ENCODE measurements at places on chromosomes 5 and 9.

DNA sequence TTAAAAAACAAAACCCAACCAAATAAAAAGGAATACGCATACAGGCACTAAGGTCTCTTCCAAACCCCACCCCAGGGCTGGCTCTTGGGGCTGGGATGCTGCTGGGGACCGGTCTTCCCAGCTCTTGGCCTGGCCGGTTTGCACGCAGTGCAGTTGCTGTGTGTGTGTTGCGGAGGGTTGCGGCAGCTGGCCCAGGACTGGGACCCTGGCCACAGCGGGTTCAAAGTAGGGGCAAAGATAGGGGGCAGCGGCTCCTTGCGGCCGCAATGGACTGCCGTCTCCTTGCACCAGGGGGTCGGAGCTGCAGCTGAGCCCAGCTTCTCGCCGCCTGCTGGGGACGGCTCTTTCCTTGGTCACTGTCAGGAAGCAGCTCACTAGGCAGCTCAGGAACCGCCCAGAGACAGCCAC is 5.0 kb downstream of the DMRT3 start:
- DNase-seq = no peak

GRCh38 chr5:144183254-144183889 is 12.7 kb downstream of the KCTD16 start:
- peak; percentile 59 for DNase-seq

- no peak for DNase-seq
These were observed 29.4 kb downstream of the SYK start for GRCh38 chr9:90830977-90831376.

DNA sequence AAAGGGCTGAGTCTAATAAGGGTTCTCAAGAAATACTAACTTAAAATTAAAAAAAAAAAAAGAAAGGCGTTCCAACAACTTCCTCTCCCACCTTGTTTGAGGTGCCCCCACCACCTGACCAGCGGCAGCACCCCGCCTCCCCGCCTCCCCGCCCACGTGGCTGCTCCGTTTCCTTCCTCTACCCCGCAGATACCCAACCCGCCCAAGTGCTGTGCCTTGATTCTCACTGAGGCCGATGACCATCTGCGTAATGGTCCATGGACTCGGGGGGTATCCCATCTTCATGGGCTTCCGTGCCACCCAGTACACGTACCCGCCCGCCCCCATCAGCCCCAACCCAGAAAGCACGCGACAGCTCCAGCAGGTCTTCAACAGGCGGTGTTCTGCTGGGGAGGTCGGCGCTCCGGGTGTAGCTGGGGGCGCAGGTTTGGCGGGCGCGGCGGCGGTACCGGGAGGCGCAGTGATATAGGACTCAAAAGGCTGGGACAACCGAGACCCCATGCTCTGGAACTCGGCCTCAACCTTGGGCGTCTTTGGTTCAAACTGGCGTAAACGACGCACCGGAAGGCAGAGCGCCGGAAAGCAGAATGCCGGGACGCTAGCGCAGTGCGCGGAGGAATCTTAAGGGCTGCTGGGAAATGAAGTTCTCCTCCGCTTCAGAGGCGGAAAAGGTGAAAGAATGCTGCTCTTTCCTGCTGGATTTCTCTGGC is at the start of gene DMAC1:
DMAC1 (minus strand) TSS at position 545 of the 710 bp plus-strand sequence; CDS start at position 501, 44 bp downstream.
- peak; percentile 73 for DNase-seq

GRCh38 chr5:5042806-5043205 is 97.3 kb upstream of the ADAMTS16 start:
- no peak for DNase-seq

- DNase-seq = no peak
These were observed 80.4 kb downstream of the HMCN2 start for GRCh38 chr9:130345897-130346385.

GRCh38 chr9:124632077-124632621 is 125.0 kb upstream of the NR5A1 start:
- no peak for DNase-seq

DNA sequence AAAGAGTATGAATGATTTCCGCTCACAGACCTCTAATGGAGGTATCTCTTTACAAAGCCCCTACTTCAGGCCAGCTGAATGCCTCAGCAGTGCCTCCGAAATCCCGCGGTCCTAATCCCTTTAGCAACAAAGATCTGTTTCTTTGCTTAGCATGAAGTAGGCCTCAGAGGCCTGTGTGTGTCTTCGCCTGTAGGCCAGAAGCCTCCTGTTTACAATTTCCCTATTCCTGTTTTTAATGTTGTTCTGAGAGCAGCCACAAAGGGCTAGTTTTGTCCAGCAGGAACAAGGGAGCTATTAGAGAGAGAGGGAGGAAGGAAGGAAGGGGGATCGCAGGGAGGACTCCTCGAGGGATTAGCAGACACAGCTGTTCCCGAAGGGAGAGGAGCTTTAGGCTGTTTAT is 166.4 kb upstream of the SPRY4 start:
- no peak for DNase-seq

DNA sequence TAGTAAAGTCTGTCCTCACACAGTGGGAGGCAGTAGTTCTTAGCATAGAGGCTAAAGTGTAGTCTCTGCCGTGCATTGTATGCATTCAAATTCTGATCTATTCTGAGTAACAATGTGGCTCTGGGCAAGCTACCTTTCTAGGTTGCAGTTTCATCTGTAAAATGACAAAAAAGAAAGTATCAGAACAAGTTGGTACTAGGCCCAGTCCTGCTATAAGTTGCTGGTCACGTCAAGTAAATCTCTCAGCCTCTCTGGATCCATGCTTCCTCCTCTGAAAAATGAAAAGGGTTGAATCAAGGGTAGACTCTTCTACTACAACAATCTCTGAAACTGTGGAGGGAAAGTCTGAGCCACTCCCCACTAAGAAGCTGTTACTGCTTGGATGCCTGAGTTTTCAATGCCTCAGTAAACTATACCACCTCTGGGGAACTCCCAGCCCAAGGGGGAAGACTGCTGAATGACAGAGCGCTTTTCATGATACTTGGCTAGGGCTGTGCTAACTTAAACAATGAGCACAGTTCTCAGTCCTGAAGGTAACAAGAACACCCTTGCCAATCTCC is 34.5 kb upstream of the SPARC start:
- no peak for DNase-seq

GRCh38 chr5:123845356-123846100 is 333.6 kb downstream of the CSNK1G3 start:
- DNase-seq = no peak

DNA sequence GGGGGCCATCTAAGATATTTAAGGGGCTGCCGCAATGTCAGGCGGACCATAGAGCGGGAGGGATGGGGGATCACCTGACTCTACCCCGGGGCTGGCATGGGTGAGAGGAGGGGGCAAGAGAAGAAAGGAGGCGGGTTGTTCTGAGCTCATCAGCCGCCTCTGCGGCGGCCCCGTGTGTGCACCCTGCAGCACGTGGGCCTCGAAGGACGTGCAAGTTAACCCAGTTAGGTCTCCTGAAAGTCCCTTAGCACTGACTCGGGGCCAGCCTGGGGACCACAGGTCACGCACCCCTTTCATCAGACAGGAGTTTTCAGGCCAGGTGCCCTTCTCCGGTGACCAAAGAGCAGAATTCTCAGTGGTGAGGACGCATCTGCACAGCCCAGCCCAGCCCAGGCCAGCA is 58.0 kb downstream of the UBE2QL1 start:
- DNase-seq = no peak

DNA sequence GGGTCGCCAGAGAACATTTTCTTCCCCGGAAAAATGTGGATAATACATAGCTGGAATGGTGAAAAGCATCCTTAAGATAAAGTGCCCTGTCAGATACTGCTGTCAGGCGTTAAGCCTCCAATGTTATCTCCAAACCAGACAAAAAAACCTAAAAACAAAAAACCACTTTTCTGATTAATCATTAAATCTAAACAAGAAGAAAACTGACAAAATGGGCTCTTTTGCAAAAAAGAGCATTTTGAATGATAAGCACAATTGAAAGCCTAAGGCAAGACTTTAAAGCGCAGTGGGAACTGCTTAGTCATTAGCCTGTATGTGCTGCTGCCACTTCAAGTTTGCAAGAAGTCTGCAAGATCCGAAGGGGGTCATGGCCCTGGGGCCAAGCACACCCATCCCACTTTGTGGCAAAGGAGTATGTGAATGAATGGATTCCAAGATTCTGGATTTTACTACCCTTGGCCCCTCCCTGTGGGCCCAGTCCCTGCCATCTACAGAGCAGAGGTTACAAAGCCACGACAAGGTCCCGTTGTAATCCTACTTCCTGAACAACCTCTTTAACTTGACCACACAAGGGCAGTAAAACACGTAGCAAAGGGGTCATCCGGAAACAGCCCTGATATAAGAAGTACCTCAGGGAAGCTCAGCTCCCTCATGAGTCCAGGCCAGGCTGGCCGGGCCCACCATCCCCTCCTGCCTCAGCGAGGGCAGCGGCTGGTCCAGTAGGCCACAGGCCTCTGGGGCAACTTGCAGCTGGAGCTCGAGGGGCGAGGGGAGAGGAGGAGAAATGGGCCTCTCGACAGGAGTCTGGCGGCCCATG is 29.7 kb downstream of the SHB start:
- peak; percentile 56 for DNase-seq
